ENCODE measurements at places on chromosomes 7 and 10.

DNA sequence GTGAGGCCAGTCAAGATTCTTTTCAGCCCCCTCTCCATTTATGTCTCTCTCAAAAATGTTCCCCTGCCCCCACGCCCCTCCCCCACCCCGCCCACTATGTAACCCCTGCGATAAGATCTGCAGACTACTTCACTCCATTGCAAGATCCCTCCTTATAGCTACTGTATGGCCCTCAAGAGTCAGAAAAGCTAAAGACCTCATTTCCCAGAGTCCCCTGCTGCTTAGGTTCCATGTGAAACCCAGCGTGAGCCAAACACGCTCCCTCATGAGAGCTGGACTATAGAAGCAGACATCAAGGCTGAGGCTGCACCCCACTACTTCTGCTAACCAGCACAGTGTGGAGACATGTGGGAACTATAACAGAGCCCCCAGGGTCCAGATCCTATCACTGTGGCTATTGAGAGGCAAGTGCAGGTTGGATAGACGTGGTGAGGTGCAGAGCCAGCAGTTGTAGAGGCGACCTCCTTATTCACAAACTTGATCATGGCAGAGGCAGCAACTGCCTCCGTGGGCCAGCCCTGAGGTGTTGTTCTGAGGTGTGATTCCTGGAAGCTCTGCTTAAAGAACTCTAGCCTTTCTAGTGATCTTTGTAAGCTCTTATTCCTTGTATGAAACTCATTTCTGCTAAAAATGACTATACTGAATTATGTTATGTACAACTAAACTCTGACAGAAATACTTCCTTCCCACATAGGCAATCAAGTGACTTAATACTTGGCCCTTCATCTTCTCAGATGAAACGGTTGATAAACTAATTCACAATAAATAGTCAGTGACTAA, 117.0 kb upstream of the ARID5B start:
- no peak for DNase-seq

DNA sequence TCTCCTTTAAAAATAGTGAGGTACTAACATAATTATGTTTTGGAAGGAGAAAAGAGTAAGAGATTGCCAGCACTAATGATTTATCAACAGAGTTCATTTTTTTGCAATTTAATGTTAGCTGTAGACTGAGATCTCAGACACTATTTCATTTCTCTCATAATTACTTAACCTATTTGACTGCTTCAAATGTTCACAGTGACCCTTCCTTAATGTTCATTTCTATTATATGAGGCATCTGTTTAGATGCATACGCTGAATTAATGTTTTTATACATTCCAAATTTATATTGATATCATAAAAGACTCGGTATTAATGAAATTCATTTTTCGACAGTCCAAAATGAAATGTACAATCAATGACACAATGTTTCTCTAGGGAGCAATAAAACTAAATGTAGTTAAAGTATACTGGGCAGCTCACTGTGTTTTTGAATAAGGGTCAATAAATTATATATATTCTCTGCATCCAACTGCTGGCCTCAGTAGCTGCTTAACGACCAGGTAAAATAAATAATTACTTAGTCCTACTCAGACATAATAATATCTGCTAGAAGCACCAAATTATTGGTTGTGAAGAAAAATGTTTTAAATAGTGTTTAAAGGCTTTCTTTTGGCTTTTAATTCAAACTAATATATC, 373.4 kb downstream of the MAGI2 start:
- DNase-seq, result no peak

DNA sequence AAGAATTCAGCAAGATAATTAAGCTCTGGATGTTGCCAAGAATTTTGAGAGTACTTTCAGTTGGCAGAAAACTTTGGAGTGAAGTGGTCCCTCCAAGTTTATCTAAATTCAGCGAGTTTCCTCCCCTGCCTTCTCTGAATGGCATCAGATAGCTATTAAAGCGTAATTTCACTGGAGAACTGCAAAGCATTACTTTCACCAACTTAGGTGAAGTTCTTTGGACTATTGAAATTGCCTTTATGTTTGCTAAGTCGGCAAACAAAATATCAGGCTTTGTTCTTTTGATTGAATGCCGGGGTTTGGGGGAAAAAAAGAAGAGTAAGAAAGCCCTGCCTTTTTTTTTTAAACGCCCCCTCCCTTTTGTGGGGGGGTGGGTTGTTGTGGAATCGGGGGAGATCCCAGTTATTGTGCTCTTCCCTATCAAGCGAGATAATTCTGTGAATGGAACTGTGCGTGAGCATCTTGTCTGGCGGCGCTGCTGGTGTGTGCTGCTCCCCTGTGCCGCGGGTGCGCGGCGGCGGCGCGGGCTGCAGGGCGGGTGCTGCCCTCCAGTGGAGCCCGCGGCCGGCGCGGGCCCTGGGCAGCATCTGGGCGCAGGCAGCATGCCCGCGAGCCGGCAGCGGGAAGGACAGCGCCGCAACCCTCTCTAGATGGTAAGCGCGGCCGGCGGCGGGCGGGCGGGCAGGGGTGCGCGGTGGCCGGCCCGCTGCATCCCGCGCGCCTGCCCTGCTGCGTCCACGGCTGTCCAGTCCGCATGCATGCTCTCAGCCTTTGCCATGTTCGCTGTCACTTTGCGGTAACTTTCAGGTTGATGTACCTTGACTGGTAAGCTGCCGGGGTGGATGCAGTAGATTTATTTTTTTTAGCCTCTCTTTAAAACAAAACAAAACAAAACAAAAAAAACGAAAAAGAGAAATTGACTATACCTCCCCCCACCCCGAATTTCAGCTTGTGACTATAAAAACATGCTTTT, 176.5 kb downstream of the TCF7L2 start:
- peak; percentile 87 for DNase-seq

DNA sequence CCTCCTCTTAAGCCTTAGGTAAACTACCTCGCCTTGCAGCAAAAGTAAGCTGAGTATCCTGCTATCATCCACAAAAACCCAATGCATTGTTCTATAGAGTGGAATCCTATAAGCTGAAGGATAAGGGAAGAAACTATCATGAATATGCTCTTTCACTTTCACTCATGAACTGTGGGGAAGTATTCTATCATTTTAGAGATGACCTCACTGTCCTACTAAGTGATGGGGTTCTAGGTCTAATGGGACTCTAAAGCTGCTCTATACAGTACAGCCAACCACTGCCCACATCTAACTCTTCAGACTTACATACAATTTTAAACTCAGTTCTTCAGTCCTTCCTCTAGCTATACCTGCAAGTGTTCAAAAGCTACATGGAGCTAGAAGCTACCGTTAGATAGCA, 16.2 kb downstream of the MKRN1 start:
- peak; percentile 56 for DNase-seq

GRCh38 chr7:24974026-24974832, 5.7 kb downstream of the OSBPL3 start:
- DNase-seq, result no peak

DNA sequence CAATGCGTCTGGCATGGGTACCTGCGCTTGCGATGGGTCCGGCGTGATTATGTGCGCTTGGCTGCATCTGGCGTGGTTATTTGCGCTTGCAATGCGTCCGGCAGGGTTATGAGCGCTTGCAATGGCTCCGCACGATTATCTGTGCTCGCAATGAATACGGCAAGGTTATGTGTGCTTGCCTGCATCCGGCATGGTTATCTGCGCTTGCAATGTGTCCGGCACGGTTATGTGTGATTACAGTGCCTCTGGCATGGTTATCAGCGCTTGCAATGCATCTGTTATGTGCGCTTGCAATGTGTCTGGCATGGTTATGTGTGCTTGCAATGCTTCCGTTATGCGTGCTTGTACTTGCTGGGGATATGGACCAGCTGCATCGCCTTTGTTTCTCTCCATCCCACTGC, 37.7 kb downstream of the RBAK start:
- no peak for DNase-seq

DNA sequence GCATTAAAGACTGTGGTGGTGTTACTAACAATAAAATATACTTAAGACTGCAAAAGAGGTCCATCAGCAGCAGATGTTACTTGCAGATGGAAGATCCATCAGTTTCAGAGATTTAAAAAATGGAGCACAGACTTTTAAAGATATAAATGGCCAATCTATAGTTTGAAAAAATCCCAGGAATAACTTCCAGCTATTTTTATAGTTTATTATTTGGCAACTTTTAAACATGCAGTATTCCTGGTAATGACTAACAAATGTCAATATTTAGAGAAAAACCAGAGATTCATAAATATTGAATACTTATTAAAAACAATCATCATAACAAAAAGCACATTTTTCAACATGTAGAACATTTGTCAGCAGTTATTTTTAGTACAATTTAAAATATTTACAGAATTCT, 30.7 kb downstream of the RTKN2 start:
- no peak for DNase-seq
